Thyroid gland (tissue), 4 donors: ENCODE measurements at places on chromosomes 1 and 21. TPM values are rescaled to one million over a fixed set of nuclear protein-coding genes. Genes with fewer than 3 reads are reported as not detected.

GRCh38 chr1:167899253-167899681, 14.7 kb downstream of the ADCY10 start:
- peak; percentile 71 for DNase-seq

DNA sequence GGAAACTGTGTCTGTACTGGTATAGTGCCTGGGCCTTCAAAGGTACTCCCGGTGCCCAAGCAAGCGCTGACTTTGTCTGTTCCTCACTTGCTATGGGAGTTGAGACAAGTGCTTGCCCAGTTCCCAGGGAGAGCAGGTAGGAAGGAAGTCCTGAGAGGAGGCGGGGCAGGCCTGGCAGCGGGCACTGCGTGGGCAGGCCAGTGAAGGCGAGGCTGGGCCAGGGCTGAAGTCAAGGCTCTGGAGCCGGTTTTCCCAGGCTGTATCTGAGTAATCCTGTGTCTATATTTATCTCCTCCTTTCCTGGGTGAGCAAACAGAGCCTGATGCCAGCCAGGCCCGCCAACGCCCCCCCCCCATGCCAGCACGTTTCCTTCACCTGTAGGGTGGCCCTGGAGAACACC, 15.9 kb upstream of the EDN2 start:
- peak; percentile 95 for DNase-seq

DNA sequence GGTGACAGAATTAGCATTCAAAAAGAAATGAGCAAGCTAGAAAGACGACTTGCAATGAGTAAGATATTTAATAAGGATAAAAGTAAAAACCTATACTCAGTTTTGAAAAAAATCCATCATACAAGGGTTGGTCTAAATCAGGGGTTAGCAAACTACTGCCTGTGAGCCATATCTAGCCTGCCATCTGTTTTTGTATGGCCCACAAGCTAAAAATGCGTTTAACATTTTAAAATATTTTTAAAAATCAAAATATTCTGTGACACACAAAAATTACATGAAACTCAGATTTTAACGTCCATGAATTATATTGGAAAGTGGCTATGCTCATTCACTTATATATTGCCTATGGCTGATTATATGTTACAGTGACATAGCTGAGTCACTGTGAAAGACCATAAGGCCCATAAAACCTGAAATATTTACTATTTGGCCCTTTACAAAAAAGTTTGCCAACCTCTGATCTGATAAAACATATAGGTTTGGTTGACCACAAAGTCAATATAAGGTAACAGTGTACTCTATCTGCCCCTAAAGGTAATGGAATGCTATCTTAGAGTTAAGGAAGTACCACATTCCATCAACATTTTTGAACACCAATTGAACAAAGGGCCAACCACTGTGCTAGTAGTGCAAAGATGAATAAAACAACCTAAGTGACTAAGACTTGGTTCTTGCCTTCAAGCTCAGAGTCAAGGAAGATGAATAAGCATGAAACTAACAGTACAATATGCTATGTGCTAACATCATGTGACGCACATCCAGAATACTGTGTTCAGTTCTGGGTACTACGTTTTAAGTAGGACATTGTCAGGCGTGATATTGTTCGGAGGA, 3.2 kb downstream of the IFT25 start:
- no peak for DNase-seq

DNA sequence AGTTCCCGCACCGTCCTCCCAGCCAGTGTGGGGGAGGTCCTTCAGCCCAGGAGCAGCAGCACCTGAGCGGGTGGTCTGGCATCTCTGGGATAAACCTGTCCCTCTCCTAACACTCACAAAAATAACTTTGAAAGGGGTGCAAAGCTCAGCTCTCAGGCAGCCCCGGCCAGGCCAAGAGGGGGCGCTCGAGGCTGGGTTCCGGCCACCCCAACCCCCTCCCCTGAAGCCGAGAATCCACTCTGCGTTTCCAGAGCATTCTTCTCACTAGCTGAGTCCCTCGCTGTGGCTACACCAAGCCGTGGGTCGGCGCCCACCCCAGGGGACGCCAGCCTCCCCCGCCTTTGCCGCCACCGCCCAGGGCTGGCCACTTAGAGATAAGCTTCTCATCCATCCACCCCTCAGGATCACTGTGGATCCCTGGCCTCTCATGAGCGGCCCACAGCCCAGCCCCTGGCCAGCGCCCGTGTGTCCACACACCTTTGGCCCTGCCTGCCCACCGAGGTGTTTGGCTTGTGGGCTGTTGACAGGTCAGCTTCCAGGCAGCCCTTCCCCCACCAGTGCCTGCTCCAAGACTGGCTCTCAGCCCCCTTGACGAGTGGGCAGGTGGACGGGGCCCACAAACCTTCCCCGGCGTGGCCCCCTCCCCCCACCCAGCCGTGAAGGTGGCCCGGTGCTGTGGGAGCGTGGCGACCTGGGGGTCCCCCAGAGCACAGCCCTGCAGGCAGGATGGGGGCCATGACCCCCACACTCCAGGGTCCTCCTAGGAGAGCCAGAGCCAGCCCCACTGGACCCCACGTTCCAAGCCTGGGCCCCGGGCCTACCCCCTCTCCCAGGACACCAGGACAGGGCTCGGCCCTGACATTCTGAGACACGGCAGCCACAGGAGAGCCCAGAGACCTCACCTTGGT, 1.9 kb downstream of the FTCD start:
- peak; percentile 73 for DNase-seq

PLD5 gene
- not detected for total RNA-seq

SYCP1 gene
- not detected for total RNA-seq

ALX3 gene
- total RNA-seq = not detected
